ENCODE measurements at places on chromosomes 12 and 14.

GRCh38 chr12:21828136-21828775 lies 53.8 kb upstream of the KCNJ8 start:
- DNase-seq, result no peak

DNA sequence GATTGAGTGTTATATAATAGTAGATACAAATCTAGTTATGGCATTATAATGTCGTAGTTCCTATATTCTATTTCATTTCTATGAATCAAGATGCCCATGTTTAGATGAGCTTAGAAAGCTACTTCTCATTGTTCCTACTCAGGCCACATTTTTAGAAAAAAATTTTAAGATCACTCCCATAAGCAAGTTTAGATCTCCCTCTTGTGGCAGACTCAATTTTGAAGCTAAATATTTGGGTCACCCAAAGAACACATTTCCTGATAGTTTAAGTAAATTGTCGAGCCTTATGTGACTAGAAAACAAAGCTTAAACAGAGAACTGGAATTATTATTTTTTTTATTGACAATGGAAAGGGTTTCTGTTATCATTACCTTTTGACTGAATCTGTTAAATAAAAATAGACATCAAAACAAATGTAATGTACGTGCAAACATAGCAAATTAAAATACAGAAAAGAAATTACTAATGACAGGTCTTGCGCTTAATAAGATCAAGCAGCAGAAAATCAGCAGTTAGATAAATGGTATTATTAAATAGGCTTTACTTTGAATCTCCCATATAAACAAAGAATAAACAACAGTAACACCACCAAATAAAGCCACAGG lies 180.2 kb downstream of the ACSS3 start:
- DNase-seq, result no peak

GRCh38 chr12:110004598-110004997 lies 5.4 kb downstream of the ANKRD13A start:
- no peak for DNase-seq

- no peak for DNase-seq
Measured at GRCh38 chr12:79837575-79837974, 97.3 kb downstream of the PPP1R12A start.

DNA sequence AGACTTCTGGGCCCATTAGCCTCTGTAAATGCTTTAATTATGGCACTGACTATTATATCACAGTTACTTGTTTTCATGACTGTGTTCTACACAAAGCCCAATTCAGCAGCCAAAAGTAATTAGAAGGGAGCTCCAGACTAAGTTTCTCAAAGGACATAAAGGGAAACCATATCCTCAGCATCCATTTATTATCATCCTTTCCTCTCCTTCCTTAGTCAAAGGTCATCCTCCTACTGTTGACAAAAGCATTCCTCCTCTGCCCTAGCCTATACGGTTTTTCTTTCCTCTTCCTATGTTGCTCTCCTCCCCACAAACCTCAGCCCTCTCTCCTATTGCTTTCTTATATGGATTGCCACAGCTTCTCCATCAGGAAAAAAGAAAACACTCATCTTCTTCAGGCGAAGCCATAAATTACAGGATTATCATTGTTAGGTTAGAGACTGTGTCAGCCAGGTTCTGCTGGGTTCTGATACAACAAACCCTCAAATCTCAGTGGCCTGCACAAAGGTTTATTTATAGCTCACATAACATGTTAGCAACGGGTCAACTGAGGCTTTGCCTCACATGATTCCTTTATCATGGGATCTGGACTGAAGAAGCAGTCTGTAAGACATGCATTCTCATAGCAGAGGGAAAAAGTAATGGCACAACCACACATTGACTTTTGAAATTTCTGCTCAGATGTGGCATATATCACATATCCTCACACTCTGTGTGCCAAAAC lies 207.2 kb downstream of the SLC5A8 start:
- no peak for DNase-seq

DNA sequence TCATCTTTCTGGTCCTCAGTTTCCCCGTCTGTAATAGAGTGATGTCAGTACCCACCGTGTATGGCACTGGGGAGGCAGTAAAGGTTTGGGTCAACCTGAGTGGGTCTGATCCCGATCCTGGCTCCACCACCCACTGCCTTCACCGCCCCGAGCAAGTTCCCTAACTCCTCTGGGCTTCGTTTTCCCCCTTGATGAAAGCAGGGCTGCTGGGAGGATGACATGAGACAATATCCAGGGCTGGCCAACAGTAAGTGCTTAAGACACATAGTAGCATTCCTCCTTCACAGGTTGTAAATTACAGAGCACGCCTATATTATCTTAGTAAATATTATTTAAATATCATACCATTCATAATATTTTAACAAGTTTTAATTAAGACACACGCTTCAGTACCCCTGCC lies 595 bp downstream of the PLEK2 start:
- no peak for DNase-seq

DNA sequence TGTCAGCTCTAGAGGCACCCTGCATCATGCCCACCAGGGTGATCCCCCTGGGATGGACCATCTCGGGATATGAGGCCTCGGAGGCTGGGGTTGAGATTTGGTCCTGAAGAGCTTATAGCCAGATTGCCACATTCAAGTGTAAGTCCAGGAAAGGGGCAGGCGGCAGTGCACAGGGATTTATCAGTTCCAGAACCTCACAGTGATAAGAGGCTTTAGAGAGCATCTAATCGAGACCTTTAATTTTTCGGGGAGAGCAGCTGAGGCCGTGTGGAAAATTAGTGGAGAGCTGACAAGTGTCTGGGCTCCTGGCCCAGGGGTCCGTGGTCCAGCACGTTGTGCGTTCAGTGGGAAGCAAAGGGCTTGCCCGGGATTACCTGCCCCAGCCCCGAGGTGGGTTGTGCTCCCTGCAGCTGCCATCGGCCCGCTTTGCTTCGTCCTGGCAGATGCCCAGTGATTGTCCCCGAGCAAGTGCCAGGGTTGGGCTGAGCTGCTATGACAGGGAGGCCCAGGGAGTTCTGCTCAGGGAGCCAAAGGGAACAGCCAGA lies 52.1 kb downstream of the C14orf132 start:
- no peak for DNase-seq

DNA sequence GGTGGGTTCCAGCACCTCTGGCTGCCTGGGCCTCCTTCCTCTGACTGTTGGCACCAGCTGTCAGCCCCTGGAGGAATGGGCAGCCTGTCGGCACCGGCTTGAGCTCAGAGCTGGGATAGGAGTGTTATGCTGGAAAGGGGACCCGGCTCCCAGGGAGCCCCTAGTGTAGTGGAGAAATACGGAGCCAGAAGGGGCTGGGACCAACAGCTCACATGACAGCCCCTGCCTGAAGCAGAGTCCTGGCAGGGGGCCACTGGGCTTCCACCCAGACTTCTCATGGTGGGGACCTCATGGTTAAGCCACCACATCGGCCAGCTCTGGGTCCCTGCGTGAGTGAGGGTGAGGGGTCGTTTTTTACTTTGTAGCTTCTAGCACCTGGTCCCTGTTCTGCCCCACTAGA lies 174.5 kb downstream of the TSPAN9 start:
- no peak for DNase-seq

GRCh38 chr12:29537298-29537697 lies 39.8 kb upstream of the OVCH1 start:
- DNase-seq, result no peak

Measured in stimulated activated CD4-positive, alpha-beta T cell treated with anti-CD3 and anti-CD28 coated beads, Interleukin-12 subunit alpha, Interleukin-12 subunit beta, amount 100 ng/mL, for 4 hours (primary cell).